ENCODE measurements at places on chromosomes 16 and 17. TPM values are rescaled to one million over a fixed set of nuclear protein-coding genes. Genes with fewer than 3 reads are reported as not detected.

The PAM16 gene
- 65.9 TPM for total RNA-seq

The ABCA9 gene
- total RNA-seq: not detected

DNA sequence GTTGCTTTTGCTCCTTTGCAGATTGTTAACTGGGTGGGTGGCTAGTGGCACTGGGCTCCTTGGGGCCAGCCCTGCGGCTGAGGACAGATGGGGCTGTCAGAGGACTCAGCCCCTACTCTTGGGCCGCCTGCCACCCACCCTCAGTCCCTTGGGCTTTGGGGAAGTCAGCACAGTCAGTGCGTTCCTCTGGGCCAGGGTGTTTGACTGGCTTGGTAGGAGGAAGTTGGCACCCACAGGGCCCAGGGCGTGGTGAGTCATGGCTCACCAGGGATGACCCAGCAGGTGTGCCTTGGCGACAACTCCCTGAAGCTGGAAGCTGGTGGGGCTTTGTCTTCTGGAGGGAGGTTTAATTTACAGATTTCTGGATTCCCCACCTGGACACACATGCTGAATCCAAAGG, 32.4 kb downstream of the HAPSTR1 start:
- peak; percentile 41 for DNase-seq
- peaks cover 79% of the 10 kb centered on the region for H3K4me1 ChIP-seq
- no peaks in the 10 kb centered on the region for H3K27me3 ChIP-seq
- peak overlapping the region; percentile 66 for H3K27ac ChIP-seq

GRCh38 chr16:13935408-13935807, 15.5 kb downstream of the ERCC4 start:
- no peak overlapping the region for H3K4me3 ChIP-seq
- no peaks in the 10 kb centered on the region for H3K27me3 ChIP-seq
- H3K27ac ChIP-seq: no peak overlapping the region
- H3K36me3 ChIP-seq: peaks cover 29% of the 10 kb centered on the region
- peak; percentile 31 for DNase-seq

DNA sequence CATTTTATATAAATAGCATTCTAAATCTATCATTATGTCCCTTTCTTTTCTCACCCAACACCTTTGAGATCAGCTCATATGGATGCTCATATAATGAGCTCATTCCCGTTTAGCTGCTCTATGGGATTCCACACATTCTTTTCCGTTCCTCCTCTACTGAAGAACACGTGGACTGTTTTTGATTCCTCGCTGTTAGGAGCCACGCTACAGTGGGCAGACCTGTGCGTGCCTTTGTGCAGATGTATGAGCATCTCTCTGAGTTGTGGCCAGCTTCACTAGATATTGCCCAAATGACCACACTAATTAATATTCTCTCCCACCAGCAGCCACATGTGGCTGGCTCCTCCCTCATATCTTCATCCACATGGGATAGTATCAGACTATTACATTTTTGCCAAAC, 6.0 kb upstream of the TNFRSF13B start:
- no peaks in the 10 kb centered on the region for H3K27me3 ChIP-seq
- H3K4me1 ChIP-seq: peaks cover 15% of the 10 kb centered on the region
- no peak overlapping the region for H3K27ac ChIP-seq
- DNase-seq: no peak

Measured in activated CD8-positive, alpha-beta T cell treated with anti-CD3 and anti-CD28 coated beads for 36 hours (primary cell).